ENCODE measurements at places on chromosomes 2 and 18.
A peak's percentile ranks its signal among the peaks of the same experiment; 100 is the strongest.

- no peak for DNase-seq
Observed at GRCh38 chr2:127669056-127669455, 6.3 kb downstream of the LIMS2 start.

GRCh38 chr2:11500702-11501303 is 33.0 kb upstream of the GREB1 start:
- peak; percentile 60 for DNase-seq

DNA sequence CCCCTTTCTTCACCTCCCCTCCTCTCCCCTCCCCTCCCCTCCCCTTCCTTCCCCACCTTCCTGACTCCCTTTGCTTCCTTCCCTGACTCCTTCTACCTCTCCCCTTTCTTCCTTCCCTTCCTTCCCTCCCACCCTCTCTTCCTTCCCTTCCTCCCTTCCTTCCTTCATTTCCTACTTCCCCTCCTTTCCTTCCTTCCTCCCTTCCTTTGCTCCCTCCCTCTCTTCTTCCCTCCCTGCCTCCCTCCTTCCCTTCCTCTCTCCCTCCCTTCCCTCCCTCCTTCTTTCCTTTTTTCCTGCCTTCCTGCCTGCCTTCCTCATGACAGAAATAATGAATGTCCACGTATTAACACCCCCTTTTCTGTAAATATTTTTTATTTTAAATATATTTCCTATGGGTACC is 260.2 kb downstream of the ZNF407 start:
- no peak for DNase-seq

GRCh38 chr18:11978956-11979355 is 2.4 kb upstream of the IMPA2 start:
- DNase-seq, result no peak

DNA sequence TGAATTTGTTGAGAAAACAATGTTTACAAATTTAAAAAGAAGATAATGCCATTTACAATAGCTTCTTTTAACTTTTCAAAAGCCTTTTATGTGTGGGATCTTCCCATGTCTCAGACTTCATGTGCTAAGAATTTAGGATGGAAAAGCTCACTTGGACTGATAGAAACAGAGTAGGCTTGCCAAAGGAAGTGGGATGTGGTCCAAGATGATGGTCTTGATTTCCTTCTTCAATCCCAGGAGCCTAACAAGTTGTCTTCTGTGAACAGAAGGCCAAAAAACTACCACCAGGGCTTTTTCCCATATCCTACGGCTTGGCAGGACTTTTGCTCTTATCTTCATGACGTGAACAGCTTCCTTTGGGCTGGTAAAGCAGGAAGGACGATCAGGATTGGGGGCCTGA is 9.5 kb downstream of the CXCR4 start:
- DNase-seq, result no peak

DNA sequence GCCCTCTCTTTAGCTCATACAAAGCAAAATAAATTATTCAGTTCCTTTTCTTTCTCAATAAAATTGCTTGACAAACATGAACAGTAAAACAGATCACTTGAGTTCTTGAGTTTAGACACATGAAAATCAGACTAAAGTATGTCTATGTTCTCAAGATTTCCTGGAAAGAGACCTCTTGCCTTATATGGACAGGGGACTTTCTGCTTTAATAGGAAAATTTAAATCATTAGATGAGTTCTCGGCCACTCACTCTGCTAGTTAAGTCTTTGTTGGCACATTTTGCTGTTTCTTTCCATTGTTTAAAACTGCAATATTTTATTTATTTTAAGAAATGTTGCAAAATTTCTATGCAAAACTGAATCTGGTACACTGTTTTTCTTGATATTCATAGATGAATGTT is 207.8 kb downstream of the RND3 start:
- DNase-seq, result no peak

- no peak for DNase-seq
Observed at GRCh38 chr2:53786352-53786704, 425 bp downstream of the ASB3 start.

DNA sequence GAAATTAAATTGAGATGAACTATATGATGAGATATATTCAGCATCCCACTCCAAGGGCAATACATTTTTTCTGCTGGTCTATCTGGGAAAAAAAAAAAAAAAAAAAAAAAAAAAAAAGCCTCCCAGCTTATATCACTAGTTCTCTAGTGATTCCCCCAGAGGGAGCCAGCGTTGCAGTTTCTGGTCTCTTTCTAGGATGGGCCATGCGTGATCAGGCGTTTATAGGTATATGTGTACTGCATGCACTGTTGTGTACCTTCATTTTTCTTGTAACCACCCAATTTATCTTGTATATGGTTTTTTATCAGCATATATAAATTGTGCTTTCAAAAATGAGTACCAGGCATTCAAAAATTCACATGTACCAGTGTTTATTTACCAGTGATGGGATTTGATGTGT is 35.1 kb downstream of the DCDC2C start:
- DNase-seq, result no peak

DNA sequence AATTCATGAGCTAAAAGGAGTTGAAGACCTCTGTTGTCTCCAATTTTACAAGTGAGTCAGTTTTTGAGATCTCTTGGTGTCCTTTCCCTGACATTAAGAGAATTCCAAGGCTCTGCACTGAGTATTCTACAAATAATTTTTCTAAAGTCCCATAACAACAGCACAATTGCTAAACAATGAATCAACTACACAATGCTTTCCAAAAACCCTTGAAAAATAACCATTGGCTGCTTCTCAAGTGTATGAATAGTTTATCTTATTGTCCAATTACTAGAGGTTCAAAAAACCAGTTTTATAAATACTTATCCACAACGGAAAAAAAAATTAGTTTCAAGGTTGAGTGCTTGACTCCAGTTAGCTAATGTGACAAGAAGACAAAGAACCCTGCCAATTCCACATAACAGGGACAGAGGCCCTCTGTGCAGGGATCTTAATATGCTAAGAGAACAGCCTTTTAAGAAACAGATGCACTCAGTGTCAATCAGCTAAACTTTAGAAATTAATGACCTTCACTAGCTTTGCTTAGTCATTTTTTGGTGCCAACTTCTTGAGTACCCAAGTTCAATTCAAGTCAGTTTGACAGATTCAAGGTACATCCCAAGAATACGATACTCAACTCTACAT is 266.6 kb upstream of the CYP26B1 start:
- no peak for DNase-seq

DNA sequence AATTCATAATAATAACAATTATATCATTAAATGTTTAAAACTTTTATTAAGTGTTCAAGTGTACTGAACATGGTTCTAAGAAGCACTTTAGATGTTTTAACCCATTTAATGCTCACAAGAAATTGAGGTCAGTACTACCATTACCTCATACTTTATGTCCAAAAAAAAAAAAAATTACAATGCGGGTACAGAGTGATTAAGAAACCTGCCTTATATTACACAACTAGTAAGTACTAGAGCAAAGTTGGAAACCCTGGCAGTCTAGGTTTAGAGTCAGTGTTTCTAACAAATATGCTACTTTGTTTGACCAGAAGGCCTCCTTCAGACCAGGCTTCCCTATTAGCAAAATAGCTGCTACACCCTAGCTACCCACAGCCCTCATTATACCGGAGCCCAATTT is 28.5 kb downstream of the PLEKHM3 start:
- DNase-seq, result no peak

DNA sequence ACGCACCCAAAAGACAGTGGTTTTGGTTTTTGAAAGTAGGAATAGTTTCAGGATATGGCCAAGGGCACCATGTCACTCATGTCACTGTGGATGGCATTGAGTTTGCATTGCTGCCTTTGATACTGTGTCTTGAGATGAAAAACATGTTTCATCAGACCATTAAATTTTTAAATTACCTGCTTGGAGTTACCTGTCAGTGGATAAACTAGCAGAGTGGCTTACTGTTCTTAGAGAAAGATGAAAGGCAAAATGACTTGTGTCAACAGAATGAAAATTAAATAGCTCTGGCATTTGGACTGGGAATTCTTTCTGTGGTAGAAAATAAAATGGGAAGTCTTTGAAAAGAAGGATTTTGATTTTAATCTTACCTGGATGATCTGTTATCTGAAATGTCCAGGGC is 386 bp downstream of the ICOS start:
- DNase-seq, result no peak

DNA sequence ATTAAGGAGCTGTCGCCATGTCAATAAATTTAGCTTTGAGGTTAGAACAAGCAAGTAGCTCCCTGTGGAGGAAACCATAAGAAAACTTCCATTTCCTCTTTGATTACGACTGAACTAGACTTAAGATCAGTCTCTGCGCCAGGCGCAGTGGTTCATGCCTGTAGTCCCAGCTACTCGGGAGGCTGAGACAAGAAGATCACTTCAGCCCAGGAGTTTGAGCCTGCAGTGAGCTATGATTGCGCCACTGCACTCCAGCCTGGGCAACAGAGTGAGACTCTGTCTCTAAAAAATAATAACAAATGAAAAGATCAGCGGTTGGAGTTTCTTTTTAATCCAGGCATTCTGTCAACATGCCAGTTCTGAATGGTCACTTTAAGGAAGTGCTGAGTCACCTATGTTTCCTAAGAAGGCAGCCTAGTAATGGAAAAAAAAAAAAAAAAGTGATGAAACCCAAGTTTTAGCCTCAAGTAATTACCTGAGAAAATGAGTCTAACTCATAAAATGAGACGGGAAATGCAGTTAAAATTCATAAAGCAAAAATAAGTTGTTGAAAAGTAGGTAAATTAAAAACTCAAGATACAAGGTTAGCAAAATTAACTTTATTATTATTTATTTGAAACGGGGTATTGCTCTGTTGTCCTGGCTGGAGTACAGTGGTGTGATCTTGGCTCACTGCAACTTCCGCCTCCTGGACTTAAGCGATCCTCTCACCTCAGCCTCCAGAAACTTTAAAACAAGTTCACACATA is 10.2 kb downstream of the C18orf32 start:
- DNase-seq, result no peak
